Right ventricle myocardium superior (tissue), 1 donor: ENCODE measurements at places on chromosomes 13 and 19.

DNA sequence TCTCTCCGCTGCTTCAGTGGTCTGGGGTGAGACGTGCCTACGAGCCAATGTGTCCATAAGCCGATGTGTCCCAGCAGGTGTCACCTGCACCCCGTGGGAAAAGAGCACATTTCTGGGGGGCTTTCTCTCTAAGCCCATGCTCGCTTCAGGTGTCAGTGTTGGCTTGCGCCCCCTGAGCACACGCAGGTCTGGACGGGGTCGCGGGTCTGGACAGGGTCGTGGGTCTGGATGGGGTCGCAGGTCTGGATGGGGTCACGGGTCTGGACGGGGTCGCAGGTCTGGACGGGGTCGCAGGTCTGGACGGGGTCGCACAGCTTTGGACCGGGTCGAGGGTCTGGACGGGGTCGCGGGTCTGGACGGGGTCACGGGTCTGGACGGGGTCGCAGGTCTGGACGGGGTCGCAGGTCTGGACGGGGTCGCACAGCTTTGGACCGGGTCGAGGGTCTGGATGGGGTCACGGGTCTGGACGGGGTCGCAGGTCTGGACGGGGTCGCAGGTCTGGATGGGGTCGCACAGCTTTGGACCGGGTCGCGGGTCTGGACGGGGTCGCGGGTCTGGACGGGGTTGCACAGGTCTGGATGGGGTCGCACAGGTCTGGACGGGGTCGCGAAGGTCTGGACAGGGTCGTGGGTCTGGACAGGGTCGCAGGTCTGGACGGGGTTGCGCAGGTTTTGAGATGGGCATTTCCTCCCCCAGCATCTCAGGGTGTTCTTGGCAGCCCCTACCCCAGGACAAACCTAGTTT, 24.5 kb upstream of the TFDP1 start:
- no peak for DNase-seq

DNA sequence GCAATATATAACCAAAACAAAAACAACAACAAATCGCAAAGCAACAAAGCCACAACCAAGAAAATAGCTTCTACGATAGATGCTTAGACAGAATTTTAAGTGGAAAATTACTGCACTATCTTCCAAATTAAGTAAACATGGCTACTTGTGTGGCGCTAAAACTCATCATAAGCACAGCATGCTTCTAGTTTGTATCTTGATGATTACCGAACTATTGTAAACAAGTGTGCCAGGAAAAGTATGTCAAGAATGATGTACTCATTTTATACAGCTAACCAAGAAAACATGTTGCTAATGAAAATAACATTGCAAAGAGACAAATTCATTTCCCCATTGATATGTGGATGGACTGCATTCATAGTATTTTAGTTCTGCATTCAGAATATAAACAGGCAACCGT, 271.9 kb upstream of the GPC6 start:
- no peak for DNase-seq

GRCh38 chr13:39406688-39407087, 196.3 kb downstream of the LHFPL6 start:
- no peak for DNase-seq

DNA sequence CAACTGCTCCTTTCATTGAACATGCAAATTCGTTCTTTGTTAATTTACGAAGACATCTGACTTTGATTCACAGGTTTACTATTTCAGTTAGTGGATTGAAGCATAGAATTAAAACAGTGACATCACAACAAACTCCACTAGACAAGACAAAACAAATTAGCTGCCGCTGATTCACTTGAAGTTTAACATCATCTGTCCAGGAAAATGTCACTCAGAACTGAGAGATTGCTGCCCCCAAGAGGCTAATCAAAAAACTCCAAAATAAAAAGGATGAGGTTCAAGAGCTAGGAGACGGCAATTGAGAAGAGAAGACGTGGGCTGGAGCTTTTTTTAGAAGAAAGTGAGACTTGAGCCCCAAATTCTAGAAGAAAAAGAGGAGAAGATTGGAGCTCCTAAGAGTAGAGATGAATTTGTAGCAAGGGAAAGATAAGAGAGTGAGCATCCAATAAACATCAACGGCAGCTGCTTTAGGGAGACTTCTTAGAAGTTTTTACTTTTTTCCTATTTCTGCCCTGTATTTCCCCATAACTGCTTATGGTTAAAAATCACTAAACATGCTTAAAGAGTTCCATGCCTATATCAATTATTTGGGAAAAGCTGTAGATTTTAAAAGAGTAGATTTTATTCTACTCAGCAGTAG, 40.8 kb upstream of the TPP2 start:
- no peak for DNase-seq

DNA sequence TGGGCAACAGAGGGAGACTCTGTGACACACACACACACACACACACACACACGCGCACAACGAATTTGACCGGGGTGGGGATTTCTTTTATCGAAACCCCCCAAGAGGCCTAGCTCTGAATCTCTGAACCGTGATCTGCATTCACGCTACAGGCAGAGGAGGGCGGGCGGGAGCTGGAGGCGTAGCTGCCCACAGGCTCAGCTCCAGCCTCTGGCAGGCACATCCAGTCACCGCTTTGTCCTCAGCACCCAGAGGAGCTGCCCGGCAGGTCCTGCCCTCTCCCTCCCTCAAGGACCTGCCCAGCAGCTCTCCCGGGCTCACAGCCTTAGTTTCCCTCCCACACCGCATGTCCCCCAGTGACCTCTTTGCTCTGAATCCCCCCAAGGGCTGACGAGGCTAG, 20.0 kb downstream of the CILP2 start:
- DNase-seq: no peak

DNA sequence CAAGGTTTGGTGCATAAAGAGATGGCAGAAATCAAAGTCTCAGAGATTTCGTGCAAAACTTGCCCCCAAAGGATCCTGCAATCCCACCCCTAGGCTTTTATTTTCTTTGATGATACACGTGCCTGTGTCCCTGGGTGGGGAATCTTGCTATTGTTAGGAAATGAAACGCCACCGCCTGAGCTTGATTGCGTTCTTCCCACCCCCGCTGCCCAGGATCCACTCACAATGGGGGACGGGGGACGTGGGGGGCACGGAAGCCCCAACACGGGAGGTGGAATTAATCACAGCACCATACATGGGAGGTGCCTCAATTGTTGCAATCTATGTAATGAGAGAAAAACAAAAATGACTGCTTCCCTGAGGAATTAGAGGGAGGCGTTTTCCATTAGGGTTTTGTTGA, 39.6 kb downstream of the ZNRF4 start:
- no peak for DNase-seq

GRCh38 chr13:91960947-91961346, 562.5 kb downstream of the GPC5 start:
- DNase-seq: no peak

- DNase-seq: no peak
Observed at GRCh38 chr13:113495494-113496210, 5.1 kb upstream of the DCUN1D2 start.

DNA sequence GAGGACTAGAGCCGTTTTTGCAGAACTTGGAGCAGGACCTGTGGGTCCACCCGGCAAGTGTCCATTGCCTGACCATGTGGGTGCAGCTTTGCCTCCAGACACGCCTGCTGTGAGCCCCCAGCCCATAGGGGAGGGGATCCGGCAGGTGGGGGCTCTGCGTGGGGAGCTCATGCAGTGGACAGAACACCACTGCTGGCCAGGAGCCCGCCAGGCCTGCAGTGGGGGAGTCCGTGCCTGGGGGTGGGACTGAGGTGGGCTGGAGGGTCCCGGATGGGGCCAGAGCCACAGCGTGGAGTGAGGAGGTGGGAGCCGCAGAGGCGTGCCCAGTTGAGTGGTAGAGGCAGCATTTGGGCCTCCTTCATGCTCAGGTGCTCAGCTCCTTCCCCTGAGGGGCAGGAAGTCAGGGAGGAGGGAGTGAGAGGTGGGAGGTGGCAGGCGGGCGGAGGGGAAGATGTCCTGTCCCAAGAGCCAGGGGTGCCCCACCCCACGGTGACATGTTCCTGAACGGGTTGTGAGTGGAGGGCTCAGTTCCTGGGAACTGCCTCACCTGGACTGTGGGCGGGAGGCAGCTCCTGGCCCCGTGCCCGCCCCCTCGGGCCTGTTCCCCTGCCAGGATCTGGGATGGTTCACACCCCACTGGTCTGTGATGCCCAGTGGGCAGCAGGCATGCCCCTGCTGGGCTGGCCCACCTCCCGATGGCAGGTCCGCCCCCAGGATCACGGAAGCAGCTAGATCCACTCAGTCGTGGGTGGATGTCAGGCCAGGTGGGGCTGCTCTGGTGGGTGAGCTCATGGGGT, 8.8 kb downstream of the ADAT3 start:
- DNase-seq: no peak

DNA sequence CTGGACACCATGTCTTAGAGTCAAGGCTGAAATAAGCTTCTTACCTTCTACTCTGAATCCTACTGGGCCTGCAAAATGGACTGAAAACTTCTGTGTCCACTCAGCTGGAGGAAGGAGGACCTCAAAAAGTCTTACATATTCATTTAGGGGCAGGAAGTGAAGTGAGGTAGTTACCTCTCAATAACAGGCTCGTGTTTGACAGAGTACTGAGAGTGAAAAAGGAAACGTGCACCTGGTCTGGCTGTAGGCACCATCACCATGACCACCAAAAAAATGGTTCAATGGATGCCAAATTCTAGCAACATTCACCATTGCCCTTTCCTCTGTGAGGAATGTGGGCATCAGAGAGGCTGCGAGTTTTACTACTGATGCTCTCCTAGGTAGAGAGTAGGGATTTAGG, 176.2 kb downstream of the RFC3 start:
- DNase-seq: no peak

- no peak for DNase-seq
Observed at GRCh38 chr19:35151273-35152065, 3.1 kb upstream of the FXYD5 start.

DNA sequence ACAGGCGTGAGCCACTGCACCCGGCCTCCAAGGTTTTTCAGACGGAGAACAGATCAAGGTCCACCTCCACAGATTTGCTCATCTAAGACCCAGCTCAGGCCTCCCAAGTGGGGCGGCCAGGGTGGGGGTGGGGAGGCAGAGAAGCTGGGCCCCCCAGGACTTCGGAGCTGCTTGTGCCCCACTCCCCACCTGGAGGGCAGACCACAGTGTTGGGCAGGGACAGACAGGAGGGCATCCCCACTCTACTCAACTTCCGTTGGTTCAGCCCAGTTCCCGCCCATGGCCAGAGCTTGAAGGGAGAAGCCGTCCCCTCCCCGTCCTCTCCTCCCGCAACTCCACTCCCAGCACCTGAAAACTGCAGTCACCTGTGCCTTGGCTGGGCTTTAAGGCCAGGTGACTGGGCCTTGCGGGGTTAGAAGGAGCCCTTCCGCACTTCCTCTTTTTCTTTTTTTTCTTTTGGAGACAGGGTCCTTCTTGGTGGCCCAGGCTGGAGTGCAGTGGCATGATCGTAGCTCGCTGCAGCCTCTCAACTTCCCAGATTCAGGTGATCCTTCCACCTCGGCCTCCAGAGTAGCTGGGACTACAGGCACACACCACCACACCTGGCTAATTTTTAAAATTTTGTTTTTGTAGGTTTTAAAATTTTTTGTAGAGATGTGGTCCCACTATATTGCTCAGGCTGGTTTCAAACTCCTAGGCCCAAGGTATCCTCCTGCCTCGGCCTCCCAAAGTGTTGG, 734 bp upstream of the LRRC8E start:
- no peak for DNase-seq

- DNase-seq: no peak
Observed at GRCh38 chr13:111789420-111789819, 277.5 kb upstream of the SOX1 start.

- no peak for DNase-seq
Observed at GRCh38 chr13:73870970-73871935, 263.0 kb downstream of the KLF12 start.

GRCh38 chr13:51118809-51119431, 7.8 kb upstream of the C13orf42 start:
- no peak for DNase-seq

DNA sequence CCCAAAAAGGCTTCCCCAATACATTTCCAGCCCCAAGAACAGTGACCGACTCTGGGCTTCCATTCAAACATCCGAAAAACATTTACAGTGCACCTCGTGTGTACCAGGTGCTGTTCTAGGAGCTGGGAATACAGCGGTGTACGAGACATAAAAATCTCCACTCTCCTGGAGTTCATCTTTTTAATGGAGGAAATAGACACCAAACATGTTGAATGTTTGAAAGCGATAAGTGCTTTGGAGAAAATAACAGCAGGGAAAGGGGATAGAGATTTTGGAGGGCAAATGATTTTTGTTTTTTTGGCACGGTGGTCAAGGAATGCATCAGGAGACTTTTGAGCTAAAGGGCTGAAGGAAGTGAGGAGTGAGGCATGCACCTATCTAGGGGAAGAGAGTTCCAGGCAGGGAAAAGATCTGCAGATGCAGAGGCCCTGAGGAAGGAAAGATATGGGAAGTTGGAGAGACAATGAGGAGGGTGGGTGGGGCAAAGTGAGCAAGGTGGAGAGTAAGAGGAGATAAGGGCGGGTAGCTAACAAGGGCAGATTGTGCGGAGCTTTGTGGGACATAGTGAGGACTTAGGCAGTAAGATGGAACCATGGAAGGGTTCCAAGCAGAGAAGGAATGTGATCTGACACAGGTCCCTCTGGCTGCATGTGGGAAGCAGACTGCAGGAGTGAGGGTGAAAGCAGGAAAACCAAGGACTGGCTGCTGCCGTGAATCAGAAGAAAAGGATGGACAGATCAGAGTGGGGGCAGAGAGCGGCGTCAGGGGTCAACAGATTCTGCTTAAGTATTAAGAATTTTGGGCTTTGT, 703 bp upstream of the FBL start:
- DNase-seq: no peak

DNA sequence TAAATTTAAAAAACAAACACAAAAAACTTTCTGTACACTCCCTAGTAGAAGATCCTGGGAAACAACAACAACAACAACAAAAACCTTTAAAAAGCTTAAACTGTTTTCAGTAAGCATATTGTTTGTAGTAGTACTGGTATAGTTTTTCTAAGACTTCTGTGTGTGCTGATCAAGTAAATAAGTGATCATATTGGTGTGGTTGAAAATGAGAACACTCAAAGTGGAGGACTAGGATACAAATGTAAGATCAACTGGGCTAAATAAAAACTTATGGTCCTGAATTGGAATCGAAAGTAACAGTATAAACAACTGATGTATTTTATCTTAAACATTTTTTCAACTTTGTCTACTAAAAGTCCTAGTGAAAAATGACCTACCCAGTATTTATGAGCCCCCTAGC, 135.5 kb downstream of the FOXO1 start:
- no peak for DNase-seq

DNA sequence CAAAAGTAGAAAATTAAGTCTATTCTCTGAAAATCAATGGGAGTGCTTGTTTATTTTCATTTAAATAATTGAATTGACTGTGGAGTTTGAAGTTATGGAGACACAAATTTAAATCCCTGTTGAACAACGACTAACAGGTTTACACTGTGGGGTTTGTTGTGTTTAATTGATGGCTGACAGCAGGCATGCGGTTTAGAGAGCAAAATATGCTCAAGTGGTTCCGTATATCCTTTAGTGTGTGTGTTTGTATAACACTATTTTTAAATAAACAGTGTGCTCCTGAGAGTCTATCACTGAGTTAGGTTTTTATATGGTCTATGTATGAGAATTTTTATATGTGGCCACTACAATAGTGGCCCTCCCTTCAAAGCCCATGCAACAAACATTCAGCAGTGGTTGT, 332.0 kb downstream of the GPC6 start:
- no peak for DNase-seq

GRCh38 chr19:41955521-41955920, 3.6 kb downstream of the RABAC1 start:
- no peak for DNase-seq

- no peak for DNase-seq
Observed at GRCh38 chr19:53927739-53928138, 18.7 kb downstream of the CACNG7 start.
